Activated CD8-positive, alpha-beta T cell treated with anti-CD3 and anti-CD28 coated beads, Interleukin-2, amount 10 ng/mL, durations not matched to agents 7 days and 5 days (primary cell): ENCODE measurements at places on chromosomes 12 and 14. TPM values are rescaled to one million over a fixed set of nuclear protein-coding genes. Genes with fewer than 3 reads are reported as not detected.

- DNase-seq: no peak
These were observed 17.8 kb downstream of the AACS start for GRCh38 chr12:125083072-125083471.

- no peak for DNase-seq
These were observed 201.0 kb downstream of the KIF26A start for GRCh38 chr14:104339361-104339760.

GRCh38 chr12:98594050-98594835, 757 bp downstream of the SLC25A3 start:
- no peak for DNase-seq

DNA sequence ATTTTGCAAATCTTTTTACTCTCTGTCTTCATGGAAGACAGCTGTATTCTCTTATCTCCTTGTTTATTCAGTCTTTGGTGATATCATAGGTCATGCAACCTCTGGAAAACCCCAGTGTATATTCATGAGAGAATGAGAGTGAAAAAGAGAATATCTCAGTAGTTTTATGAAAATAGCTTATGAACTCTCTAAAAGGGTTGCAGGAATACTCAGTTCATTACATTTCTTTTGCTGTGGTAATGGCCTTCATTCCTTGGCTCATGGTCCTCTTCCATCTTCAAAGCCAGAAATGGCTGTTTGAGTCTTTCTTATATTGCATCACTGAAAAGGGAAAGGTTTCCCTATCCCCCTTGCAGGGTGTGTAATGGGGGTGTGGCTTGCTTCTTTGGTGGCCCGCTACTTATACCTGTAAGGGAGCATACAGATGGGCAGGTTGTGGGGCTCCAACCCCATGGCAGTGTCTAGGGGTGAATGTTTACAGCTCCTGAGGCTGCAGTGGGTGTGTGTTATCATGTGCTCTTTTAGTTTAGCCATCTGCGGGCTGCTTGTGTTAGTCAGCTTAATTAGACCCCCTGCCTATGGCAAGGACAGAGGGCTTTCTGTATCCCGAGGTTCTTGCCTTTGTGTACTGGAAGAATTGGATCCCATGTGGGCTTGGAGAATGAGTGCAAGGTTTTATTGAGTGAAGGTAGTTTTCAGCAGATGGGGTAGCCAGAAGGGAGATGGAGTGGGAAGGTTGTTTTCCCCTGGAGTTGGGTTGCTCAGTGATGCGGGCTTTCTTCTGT, 150.2 kb downstream of the CCDC91 start:
- no peak for DNase-seq

GRCh38 chr14:91315844-91316267, 71.4 kb upstream of the GPR68 start:
- peak; percentile 96 for DNase-seq

DNA sequence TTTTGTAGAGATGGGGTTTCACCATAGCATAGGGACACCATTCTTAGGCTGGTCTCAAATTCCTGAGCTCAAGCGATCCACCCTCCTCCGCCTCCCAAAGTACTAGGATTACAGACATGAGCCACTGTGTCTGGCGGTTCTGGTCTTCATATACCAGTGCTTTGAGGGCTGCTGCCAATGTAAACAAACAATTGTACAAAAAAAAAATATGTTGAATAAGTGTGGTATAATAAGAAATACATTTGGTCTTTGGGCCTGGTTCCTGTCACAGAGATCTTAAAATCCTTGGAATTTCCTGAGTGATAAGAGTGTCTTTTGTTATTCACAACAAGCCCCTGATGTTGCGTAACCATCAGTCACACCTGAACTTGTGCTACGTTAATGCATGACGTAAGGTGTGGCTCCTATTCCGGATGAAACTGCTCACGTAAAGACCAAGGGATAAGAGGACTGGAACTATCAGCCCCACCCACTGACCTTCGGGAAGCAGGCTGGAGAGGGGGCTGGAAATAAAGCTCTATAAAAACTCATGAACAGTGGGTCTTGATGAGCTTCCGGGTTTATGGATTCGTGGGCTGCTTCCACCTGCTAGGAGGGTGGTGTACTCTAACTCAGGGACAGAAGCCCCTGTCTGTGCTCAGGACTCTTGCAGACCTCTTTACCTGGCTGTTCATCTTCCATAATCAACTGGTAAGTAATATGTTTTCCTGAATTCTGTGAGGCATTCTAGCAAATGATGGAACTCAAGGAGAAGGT, 16.5 kb upstream of the RIMKLB start:
- no peak for DNase-seq

DNA sequence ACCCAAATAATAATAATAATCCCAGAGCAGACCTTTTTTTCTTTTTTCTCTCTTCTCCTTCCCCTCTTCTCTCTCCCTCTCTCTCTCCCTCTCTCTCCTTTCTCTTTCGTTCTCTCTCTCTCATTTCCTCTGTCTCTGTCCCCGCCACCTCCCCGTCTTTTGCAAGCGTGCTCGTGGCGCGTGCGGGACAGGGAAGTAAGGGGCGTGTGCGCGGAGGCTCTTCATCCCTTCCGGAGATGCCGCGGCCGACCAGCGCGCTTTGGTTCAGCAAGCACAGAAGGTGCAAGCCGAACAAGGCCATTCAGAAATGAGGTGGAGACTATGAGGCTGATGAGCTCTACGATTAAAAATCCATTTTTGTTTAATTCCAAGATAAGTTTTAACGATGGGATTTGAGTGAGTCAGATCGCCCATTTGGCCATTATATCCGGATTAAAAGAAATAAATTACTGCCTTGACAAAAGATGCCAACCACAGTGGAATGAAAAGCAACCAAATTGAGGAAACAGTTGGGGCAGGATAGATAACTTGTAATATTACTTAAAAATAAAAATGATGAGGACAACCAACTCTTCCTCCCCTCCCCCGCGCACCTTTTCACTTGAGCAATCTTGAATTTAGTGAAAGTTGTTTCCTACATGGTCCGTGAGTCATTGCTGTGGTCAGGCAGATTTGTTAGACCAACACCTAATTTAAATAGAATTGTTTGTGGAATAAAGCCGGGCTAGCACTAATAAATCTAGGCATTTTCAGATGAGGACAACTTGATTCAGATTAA, 1.2 kb upstream of the AMIGO2 start:
- peak; percentile 72 for DNase-seq

GRCh38 chr14:103118018-103118662, 5.1 kb upstream of the TNFAIP2 start:
- no peak for DNase-seq

DNA sequence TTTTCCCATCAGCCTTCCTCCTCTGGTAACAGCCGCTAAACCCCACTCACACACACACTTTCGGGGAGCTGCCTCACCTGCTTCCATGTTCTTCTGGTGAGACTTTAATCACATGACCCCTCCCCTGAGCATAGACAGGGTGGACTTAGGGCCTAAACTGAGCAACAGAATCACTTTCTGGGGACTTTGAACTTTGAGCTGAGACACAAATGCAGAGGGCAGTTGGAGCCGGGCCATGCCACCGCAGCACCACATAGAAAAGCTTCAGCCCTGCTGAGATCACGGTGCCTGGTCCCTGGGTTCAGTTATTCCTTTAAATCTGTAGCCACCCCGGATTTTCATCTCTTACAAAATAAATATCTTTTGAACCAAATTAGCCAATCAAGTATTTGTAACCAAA, 18.4 kb upstream of the MAP3K9 start:
- no peak for DNase-seq

- DNase-seq: no peak
These were observed 1.1 kb upstream of the CSRP2 start for GRCh38 chr12:76879710-76880518.

DNA sequence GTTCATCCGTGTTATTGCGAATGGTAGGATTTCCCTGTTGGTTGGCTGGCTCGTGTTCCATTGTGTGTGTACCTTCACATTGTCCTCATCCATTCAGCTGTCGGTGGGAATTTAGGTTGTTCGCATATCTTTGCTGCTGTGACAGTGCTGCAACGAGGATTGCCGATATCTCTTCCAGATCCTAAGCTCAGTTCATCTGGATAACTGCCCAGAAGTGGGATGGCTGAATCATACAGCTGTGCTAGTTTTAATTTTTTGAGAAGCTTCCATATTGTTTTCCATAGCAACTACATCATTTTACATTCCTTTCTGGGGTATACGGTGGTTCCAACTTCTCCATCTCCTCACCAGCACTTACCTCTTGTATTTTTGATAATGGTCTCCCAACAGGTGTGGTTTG, 292.8 kb upstream of the SFSWAP start:
- DNase-seq: no peak

SLC39A2 gene
- total RNA-seq: not detected

RTN1 gene
- total RNA-seq: not detected

DDX55 gene
- 44.7 TPM for total RNA-seq

FSCB gene
- not detected for total RNA-seq

CEBPE gene
- total RNA-seq: 0.50 TPM

NT5DC3 gene
- 3.1 TPM for total RNA-seq

PLEKHG7 gene
- total RNA-seq: not detected
